Stimulated activated CD8-positive, alpha-beta memory T cell treated with anti-CD3 and anti-CD28 coated beads, Interleukin-4, amount 100 ng/mL, for 24 hours (primary cell): ENCODE measurements at places on chromosomes 12 and 14.
A peak's percentile ranks its signal among the peaks of the same experiment; 100 is the strongest.

- DNase-seq: no peak
These were observed 190.6 kb downstream of the TTC8 start for GRCh38 chr14:89015016-89015415.

DNA sequence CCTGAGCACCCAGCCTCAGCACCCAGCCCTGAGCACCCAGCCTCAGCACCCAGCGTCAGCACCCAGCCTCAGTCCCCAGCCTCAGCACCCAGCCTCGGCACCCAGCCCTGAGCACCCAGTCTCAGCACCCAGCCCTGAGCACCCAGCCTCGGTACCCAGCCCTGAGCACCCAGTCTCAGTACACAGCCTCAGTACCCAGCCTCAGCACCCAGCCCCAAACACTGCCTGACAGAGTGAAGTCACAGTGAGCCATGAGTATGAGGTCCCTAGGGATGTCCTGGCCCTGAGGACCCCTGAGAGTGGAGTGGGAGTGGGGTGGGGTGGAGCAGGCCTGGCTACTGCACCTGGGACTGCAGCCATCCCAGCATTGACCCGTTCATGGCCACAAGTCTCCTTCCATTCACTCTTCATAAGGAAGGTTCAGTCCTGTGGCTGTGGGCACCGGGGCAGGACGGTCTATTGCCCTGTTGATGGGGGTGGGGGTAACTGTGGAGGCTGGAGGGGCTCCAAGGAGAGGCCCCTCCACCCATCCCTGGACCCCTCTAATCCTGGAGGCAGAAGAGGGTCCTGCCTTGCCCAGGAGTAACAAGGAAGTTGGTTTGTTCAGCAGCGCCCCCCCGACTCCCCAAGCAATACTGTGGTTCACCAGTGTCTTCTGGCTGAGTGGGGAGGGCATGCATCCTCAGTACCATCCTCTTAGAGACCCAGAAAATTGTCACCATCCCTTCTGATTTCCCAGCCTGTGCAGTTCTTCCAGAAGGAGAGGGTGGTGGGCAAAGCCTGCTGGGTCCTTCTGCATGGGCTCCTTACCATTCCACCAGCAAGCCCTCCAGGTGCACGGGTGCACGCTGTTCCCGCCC, 140.5 kb downstream of the ADGRD1 start:
- DNase-seq: no peak

GRCh38 chr14:51041883-51042282, 53.0 kb downstream of the TRIM9 start:
- no peak for DNase-seq

- DNase-seq: peak; percentile 61
These were observed 25.2 kb downstream of the KRT8 start for GRCh38 chr12:52879394-52880351.

DNA sequence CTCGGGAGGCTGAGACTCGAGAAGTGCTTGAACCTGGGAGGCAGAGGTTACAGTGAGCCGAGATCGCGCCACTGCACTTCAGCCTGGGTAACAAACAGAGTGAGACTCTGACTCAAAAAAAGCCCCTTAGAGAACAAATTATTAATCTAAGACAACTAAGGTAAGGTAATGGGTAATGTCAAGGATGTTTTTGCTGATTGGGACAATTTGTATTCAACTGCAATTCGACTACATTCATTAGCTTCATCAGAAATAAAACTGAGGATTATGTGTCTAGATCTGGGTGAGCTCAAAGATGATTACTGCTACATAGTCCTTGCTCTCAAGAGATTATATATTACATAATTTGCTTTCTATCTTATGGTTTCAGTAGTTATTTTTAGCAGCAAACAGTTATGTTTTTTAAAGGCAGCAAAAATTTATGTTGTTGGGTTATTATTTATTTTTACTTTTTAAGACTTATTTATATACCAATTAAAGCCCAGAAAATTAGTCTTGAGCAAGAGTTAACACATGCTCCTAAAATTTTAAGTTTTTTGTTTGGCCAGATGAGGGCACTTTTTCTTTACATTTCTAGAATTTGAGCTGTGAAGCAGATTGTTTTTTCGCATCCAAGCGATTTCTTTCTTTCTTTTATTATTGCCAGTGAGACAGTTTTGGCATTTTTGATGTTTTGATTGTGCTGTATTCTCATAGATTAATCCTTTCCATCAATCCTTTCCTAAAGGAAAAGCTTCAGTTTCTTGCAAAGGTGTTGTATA, 52.3 kb downstream of the PLEKHA5 start:
- no peak for DNase-seq

- DNase-seq: no peak
These were observed 46.8 kb downstream of the GALNT4 start for GRCh38 chr12:89477633-89478279.

DNA sequence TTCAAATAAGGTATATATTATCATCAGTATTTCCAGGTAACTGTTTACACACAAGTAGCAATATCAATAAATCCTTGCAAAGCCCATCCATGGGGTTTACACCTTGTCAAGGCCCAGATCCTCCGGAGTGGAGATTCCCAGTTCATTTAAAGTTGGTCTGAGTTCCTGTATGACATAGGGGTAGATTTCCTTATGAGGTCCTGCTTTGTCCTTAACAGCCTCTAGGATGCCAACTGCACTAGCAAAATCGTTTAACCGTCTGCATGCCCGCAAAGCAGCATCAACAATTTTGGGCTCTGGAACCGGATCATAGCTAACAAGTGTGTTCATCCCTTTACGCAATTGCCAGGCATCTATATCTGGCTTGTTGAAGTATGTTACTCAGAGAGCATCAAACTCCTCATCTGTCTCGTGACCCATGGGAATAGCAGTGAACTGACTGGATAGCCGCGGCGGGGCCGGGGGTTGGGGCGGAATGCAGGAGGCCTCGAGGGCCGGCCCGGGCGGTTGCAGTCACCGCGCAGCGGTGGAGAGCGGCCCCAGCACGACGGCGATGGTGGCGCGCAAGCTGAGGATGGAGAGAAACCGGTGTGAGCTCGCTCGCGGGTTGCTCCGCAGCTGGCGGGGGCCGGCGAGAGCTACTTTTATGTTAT, 30.6 kb upstream of the FBXO34 start:
- no peak for DNase-seq

GRCh38 chr12:30439201-30439600, 256.5 kb downstream of the IPO8 start:
- DNase-seq: no peak

- no peak for DNase-seq
These were observed 28.2 kb downstream of the TSPAN19 start for GRCh38 chr12:85007836-85008235.

GRCh38 chr12:7142056-7142644, 12.0 kb downstream of the CLSTN3 start:
- DNase-seq: peak; percentile 25

DNA sequence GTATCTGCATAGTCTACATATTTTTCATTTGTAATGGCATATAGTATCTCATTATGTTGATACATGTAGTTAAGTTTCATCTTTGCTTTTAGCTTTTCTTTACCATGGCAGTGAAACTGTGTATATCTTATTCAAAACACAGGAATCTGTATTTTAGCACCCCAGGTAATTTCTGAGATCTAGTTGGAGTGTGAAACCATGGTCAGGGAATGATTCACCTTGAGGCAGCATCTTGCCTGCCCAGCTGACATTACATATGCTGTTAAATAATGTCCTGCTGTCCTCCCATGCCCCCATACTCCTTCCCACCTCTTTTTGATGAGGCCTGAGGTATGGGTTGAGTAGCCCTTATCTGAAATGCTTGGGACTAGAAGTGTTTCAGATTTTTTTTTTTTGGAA, 125.4 kb upstream of the ATF1 start:
- no peak for DNase-seq

DNA sequence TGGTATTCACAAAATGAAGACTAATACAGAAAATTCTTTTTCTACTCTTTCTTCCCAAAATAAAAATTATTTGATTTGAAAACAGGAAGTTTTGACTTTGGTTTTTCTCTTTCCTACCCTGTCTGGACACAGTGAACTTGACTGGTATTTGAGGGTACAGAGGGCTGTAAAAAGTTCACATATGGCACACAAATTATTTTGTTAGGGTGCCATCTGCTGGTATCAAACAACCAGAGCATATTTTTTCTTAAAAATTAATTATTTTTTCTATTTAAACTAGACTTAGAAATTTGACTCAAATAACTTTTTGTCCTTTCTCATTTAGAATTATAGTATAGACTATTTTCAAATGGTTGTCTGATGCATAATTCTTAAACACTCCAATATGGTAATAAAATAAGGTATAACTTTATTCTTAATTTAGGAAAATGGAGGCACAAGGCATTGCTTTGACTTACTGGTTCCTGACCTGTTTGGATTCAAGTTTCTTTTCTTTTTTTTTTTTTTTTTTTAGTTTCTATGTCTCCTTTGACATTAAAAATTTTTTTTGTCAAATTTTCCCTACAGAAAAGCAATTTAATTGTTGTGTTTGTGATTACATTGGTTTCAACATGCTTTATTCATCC, 390.6 kb downstream of the PRKD1 start:
- DNase-seq: no peak

- no peak for DNase-seq
These were observed 2.4 kb upstream of the ESR2 start for GRCh38 chr14:64296561-64296960.

GRCh38 chr12:104477510-104478390, 21.0 kb downstream of the CHST11 start:
- no peak for DNase-seq

DNA sequence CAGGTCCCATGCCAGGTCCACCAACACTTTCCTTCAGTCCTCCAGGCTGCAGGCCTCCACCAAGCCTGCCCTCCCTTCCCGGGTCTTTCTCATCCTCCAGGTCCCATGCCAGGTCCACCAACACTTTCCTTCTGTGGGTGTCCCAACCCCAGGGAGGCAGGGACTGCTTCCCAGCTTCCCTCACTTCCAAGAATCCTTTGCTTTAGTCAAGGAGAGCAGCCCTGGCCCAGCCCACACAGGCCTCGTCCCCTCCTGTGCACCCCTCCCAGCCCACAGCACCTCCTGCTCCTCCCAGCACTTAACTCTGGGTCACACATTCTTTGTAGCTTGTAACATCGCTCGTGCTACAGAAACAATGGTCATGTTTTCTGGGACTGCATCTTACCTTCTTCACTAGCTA, 72.9 kb downstream of the TESC start:
- no peak for DNase-seq

- no peak for DNase-seq
These were observed 109.4 kb upstream of the CCND2 start for GRCh38 chr12:4164188-4164558.

DNA sequence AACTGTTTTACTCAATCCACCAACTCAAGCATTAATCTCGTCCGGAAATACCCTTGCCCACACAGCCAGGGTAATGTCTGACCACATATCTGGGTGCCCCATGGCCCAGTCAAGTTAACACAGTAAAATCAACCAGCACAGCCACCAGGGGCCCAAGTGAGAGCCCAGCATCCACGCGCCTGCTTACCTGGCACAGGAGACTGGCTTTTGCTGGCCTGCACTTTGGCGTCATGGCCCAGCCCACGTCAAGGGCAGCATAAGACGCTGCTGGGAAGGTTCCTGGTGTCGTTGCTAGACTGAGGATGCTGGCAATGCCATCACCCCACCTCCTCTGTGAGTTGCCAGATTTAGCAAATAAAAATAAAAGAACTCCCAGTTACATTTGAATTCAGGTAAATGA, 53.6 kb upstream of the BCL11B start:
- no peak for DNase-seq

- DNase-seq: no peak
These were observed 146.8 kb upstream of the RASSF8 start for GRCh38 chr12:25811656-25812126.

DNA sequence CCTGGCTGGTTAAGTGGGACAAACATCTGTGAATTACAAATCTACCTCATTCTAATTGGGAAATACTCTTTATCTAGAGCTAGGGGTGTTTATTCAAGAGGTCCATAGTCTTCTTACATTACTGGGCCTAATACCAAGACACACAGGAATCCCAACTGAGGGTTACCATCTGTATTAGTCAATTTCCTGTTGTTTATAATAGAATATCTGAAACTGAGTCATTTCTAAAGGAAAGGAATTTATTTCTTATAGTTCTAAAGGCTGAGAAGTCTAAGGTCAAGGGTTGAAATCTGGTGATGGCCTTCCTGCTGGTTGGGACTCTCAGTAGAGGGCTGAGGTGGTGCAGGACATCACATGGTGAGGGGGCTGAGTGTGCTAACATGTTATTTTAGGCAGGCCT, 36.0 kb downstream of the RTRAF start:
- DNase-seq: no peak

DNA sequence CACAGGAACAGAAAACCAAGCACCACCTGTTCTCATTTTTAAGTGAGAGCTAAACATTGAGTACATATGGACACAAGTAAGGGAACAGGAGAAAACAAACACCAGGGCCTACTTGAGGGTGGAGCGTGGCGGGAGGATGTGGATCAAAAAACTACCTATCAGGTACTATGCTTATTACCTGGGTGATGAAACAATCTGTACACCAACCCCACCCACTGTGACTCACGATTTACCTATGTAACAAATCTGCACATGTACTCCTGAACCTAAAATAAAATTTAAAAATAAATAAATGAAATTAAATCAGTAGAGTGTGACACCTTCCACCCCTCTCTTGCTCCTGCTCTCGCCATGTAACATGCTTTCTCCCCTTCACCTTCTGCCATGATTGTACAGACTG, 615.5 kb downstream of the RPL10L start:
- no peak for DNase-seq

- DNase-seq: no peak
These were observed 764.7 kb downstream of the BCL11B start for GRCh38 chr14:98507264-98507663.

GRCh38 chr12:46893434-46893833, 67.6 kb upstream of the SLC38A4 start:
- DNase-seq: no peak

DNA sequence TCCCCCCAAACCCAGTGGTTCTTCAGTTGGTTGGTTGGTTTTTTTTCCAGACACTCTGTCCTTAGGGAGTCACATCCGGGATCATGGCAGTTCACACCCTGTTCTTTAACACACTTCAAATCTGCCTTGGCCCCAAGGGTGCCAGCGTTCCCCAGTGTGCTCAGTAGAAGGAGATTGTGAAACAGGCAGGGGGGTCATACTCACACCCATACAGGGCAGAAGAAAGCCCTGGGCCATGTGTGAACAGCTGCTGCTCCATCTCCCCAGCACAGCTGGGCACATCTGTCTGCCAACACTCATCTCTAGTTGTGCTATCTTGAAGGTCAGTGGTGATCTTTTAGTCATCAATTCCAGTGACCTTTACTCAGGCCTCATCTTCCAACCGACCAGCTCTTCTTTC, 64.4 kb upstream of the FUT8 start:
- no peak for DNase-seq

DNA sequence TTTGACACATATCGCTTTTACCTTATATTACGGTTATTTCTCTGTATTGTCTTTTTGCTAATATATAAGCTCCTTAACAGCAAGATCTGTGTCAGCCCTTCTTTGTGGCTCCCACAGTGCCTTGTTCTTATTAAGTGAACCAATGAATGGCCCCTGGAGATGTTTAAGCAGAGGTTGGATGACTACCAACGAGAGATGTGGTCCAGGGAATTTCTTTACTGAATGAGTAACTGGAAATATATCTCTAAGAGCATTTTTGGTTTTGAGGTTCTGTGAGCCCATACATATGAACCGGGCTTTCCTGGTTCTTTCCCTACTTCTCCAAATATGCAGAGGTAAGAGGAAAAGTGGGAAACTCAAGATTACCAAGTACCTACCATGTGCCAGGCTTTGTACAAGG, 23.5 kb downstream of the CALCOCO1 start:
- DNase-seq: no peak

GRCh38 chr12:57157588-57158173, 10.3 kb upstream of the LRP1-AS start:
- no peak for DNase-seq

- DNase-seq: no peak
These were observed 37.3 kb upstream of the BCL11B start for GRCh38 chr14:99309220-99309766.
